ENCODE measurements at places on chromosomes 3 and 15.
A peak's percentile ranks its signal among the peaks of the same experiment; 100 is the strongest.

GRCh38 chr3:39216176-39216790, 23.9 kb upstream of the XIRP1 start:
- no peak for DNase-seq

DNA sequence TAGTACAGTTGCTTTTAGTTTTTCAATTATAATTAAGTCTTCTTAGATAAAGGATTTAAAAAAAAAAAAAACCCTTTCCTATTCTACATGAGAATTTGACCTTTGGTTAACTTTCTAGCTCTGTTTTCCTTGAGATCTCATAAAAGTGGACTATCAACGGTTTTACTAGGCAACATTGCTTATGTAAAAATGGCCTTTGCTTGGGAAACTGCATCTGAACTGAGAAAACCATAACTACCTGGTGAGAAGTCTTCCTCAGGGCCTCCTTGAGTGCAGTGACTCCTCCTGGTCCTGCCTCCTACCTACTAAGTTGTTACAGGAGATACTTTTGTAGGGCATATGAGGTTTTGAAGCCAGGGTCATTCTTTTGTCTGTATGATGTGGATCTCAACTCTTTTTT, 42.1 kb upstream of the ACVR2B start:
- DNase-seq = no peak

- no peak for DNase-seq
Measured at GRCh38 chr15:87578776-87579175, 677.8 kb downstream of the NTRK3 start.

DNA sequence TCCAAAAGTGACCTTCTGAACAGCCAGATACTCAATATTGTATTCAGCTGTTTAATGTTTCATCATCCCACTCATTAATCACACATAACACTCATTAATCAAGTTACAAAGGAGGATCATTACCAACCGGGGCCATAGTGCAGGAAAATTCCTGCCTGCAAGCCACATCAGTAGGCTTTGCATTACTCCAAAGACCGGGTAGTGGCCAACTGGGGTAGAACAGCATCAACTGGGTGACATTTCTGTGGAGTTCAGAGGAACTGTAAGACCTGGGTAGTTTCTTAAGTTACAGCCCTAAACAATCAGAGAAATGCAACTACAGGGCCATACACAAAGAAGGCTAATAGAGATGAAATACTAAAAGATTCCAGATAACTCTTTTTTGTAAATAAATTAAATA, 253.1 kb downstream of the WDR72 start:
- no peak for DNase-seq

- no peak for DNase-seq
Measured at GRCh38 chr3:17974206-17974841, 231.9 kb upstream of the TBC1D5 start.

DNA sequence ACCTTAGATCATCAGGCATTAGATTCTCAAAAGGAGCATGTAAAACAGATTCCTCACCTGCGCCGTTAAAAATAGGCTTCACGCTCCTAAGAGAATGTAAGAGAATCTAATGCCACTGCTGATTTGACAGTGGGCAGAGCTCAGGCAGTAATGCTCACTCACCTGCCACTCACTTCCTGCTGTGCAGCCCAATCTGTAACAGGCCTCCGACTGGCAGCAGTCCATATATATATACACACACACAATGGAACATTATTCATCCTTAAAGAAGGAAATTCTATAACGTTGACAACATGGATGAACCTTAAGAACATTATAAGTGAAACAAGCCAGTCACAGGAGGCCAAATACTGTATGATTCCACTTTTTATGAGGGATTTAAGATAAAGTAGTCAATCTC, 24.5 kb downstream of the ZNF148 start:
- no peak for DNase-seq

- no peak for DNase-seq
Measured at GRCh38 chr15:70127288-70127746, 29.6 kb upstream of the TLE3 start.

DNA sequence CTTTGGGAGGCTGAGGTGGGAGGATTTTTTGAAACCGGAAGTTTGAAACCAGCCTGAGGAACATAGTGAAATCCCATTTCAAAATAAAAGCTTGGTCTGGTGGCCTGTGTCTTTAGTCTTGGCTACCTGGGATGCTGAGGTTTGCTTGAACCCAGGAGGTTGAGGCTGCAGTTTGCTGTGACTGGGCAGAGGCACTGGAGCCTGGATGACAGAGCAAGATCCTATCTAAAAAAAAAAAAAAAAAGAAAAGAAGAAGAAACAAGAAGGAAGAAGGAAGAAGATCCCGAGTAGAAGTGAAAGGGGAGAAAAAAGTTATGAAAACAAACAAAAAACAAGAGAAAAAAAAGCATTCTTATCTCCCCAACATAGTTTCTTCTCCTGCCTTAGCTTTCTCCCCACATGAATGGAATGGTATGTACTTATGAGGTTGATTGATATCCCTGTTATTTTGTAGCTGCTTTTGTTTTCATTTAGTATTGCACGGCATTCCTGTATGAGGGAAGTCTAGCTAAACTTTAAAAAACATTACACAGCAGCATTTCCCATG, 42.4 kb downstream of the TMEM40 start:
- DNase-seq = no peak

DNA sequence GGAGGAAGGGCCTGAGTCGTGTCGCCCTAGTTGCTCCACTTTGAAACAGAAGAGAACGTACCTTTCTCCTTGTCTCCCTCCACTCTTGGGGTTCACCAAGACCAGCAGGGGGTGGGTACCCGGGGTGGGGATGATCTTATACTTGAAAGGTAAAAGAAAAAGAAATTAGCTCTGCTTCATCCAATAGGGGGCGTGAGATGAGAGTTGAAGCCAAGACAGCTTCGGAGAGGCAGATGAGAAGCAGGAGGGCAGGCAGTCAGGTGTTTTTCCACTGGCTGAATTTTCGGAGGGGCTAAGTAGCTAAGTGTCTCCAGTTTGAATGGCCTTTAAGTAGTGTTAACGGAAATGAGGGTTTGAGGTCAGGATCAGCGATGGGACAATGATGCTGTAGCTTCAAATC, 100.4 kb downstream of the DGKG start:
- no peak for DNase-seq

DNA sequence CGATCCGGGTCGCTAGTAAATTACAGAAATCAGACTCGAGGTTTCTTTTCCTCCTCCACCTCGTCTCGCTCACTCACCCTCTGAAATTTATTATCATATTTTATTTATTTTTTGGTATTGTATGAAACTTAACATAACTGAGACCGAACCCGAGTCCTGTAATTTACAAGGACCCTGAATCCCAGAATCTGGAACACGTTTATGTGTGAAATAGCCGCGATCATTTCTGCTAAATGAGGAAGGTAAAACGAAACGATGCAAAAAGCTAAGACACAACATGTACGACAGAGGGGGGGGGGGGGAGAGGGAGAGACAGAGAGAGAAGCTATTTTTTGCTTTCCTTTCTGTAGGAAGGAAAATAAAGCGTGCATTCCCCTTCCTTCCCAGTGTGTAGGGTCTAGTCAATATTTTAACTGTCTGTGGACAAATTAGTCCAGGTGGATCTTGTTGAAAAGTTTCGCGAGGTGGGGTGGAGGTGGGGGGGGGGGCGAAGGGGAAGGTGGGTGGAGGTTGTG, 1.6 kb downstream of the BBX start:
- DNase-seq = no peak

DNA sequence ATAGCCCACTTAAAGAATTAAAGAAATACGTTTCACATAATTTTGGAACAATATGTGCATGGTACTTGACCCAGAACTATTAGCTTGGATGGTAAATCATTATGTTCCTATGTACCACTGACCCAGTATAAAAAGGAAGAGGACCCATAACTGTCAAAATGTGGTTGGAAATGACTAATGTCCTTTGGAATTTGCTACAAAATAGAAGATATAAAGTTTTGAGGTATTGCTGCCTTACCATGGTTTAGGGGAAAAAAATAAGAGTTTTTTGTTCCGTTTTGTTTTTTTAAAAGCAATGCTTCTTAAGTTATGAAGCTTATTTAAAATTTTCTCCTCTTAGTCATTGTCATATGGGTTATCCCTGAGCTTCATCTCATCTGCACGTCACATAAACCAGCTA, 15.8 kb upstream of the TFDP2 start:
- no peak for DNase-seq

- no peak for DNase-seq
Measured at GRCh38 chr3:57221883-57222282, 5.6 kb upstream of the APPL1 start.

- peak; percentile 30 for DNase-seq
Measured at GRCh38 chr3:144524531-144524930, 552.9 kb downstream of the DIPK2A start.

- DNase-seq = no peak
Measured at GRCh38 chr15:29550834-29551465, 271.3 kb downstream of the TJP1 start.

GRCh38 chr3:87336761-87337160, 60.4 kb upstream of the POU1F1 start:
- DNase-seq = no peak

DNA sequence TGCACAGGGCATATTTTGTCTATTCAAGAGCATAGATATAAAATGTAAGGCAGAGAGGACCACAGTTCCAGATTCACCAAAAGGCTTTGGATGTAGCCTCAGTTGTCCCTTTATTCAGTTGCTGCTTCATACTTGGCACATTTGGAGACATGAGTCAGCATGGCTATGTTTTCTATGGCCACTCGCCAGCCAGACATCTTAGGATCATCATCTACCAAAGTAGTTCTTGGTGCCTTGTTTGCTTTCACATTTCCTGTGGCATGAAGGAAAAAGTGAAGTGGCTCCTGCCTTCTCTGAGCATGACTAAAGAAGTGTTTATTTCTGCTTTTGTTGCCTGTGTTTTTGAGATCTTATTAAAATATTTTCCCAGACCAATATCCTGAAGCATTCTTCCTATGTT, 7.2 kb downstream of the SUSD5 start:
- peak; percentile 74 for DNase-seq

DNA sequence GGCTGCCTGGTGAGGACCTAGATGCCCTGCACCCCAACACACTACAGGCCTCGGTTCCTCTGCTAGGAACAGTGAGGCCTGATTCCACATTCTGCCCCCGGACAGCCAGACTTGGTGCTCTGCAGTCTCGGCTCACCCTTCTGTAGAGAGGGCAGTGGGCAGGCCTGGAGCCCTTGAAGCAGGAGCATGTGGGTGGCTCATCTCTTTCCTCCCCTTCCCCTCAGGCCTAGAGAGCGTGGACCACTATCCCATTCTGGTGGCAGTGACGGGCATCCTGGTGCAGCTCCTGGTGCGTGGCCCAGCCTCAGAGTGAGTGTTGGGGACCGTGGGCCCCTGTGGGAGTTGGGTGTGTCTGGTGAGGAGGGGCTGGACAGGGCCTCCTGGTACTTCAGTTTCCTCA, 3.3 kb downstream of the AMIGO3 start:
- no peak for DNase-seq

GRCh38 chr15:60966746-60967145, 262.4 kb downstream of the RORA start:
- no peak for DNase-seq

DNA sequence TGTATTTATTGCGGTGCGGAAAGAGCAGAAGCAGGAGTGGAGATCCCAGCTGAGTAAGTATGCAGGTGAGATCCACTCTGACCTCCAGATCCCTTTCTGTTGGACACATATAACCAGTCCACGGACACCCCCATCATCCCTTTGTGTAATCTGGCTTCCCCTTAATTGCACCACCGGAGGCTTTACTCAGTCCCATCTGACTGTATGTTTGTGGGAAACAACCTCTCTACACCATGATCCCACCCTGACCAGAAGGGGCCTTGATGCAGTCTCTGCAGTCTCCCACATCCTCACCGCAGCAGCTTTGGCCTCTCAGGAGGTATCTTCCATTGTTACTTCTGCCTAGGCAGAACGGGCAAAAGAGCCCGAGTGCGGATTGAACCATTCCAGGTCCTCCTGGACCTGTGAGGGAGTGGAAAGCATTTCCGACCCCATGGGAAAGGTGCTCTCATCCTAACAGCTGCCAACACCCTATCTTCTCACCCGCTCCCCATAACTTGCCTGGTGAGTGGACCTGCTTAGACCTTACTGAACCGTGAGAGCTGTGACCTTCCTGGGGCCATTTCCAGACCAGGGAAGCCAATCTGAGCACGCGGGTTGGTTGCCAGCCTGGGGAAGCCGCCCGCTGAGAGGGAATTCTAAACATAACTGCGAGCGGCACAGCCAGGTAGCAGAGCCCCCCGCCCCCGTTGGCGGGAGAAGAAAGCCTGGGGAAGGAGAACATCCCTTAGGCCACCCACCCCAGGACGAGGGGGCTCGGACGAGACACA, 1.1 kb downstream of the SLCO2A1 start:
- no peak for DNase-seq

DNA sequence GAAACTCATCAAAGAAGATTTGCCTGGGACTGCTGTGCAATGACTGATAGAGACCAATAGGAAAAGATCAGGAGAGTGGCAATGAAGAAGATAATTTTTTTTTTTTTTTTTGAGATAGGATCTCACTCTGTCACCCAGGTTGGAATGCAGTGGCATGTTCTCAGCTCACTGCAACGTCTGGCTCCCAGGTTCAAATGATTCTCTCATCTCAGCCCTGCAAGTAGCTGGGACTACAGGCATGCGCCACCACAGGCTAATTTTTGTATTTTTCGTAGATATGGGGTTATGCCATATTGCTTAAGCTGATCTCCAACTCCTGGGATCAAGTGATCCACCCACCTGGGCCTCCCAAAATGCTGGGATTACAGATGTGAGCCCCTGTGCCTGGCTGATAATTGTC, 116.9 kb upstream of the CCNL1 start:
- no peak for DNase-seq

DNA sequence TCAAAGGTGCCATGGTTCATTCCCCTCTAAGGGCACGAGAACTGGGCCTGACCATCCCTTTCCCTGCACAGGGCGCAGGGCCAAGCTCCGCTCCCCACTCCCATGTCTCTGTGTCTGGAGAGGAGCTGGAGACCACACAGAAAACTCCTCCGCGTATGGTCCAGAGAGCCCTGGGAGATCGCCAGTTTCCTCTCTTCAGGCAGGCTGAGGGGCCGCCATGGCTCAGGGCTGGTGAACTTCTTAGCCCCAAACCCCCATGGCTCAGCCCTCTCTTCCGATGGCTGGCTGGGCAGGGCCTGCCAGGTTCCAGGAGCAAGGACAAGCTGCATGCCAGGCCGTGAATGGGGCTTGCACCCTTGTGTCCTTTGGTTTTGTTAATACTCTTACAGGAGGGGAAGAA, 52.9 kb downstream of the EXOG start:
- DNase-seq = no peak

DNA sequence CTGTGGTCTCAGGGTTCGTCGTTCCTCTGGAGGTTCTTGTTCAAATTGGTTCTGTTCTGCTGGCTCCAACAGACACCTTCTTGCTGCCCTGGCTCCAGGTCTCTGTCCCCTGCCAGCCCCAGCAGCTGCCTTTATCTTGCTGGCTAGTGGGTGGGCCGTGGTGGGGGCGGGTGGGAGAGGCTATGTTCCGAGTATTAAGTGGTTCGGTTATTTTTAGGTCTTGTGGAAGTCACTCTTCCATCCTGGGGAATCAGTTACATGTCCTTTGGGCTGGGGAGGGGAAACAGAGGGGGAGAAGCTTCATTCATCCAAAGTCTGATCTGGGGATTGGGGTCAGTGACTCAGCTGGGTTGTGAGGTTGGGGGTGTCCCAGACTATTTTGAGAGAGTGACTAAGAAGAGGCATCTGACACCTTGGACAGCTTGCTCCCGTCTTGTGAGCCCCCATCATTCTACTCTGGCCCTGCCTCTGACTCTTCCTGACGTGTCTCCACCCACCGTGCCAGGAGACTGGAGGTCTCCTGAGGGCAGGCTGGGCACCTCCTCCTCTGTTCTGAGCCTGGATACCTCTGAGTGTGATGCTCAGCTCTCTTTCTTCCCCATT, at the start of gene XIRP1:
Gene XIRP1 (minus strand): TSS at position 106 of the 603 bp plus-strand sequence. CDS start 3,150 bp downstream, outside the sequence.
- DNase-seq = no peak
